ENCODE measurements at places on chromosomes 1 and 21. TPM values are rescaled to one million over a fixed set of nuclear protein-coding genes. Genes with fewer than 3 reads are reported as not detected.

- DNase-seq, result no peak
These were observed 2.2 kb upstream of the IL20 start for GRCh38 chr1:206863266-206863665.

DNA sequence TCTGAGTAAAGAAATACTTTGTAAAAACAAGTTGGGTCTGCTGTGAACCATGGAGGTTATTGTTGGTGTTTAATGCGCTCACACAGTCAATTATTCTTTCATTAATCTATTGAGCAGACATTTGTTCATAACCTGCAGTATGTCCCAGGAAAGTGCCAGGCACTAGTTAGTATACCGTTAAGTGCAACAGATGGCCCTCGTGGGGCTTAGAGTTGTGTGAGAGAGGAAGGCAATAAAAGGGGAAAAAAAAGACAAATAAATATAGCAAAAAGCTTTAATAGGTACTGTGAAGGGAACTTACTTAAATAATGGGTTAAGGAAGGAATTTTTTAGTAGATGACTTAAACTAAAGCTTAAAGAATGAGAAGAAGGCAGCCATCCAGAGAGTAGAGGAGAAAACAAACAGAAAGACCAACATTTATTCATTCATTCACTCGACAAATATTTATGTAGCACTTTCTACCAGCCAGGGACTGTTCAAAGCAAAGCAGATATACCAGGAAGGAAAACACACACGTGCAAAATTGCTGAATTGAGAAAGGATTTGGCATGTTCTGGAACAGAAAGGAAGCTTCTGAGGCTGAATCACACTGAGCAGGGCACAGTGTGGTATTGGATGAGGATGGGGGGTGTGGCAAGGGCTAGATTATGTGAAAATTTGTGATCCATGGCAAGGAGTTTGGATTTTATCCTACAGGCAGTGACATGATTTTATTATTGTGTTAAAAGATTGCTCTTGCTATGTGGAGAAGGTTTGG, 296.1 kb upstream of the SGIP1 start:
- DNase-seq, result no peak

DNA sequence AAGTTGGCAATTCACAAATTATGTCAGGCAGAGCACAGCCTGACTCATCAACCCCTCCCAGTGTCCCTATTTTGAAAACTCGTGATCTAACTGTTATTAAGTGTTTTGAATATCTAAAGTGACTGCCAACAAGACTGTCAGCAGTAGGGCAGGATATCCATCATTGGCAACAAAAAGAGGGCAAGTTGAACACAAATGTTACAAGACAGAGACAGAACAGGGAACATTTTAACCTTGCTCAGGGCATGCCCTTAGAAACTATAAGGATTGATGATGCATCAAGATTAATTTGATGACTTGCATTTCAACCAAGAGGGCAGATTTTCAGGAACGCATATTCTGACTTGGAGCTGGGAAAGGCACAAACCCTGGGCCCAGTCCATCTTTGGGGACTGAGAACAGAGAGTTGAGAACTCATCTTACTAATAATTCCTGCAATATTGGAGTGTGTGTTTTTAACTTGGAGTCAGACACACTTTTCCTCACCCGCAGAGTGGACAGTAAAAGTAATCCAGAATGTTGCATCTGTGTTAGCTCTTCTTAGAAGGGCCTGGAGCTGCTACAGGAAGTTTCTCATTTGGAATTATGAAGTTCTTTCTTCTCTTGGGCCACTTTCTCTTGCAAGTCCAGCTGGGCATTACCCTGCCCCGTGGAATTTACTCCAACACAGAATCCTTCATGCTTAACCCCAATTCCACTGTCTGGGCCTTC, 317.2 kb downstream of the LTN1 start:
- DNase-seq, result no peak

DNA sequence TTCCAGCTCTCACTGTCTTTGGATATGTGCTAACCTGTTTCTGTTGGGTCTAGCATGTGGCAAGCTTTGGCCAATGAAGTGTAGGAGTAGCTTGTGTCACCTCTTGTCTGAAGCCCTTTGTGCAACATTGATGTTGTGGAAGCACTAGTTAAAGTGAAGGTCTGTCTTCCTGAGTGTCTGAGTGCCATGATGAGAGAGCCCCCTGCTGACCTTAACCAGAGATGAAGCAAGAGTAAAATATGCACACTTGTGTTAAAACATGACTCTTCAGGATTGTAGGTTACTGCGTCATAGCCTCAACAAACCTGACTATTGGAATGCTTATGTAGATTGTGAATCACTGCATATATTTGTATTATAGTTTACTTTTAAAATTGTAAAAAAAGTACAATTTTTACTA, 103.7 kb downstream of the NCAM2 start:
- no peak for DNase-seq

- no peak for DNase-seq
These were observed 68.5 kb upstream of the CACYBP start for GRCh38 chr1:174931214-174931613.

GRCh38 chr1:41715441-41716095, 203.2 kb downstream of the HIVEP3 start:
- no peak for DNase-seq

GRCh38 chr1:89516055-89516454, 8.6 kb upstream of the LRRC8B start:
- no peak for DNase-seq

DNA sequence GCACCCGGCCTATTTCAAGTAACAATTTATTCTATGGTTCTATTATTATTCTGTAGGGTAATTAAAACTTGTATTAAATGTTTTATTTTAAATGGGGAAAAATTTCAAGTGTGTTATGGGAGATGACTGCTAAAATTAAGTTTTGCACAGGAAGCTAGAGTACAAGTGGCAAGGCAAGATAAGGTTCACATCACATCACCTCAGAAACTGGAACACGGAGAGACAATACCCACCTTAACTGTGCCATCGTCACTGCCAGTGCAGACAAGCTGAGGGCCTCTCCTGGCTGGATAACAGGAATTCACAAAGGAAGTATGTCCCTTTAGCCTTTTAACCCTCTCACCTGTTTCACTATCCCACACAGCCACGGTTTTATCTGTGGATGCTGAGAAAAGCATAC, 7.6 kb downstream of the SNRNP40 start:
- DNase-seq, result no peak

GRCh38 chr1:165129568-165130164, 226.8 kb downstream of the LMX1A start:
- peak; percentile 64 for DNase-seq

DNA sequence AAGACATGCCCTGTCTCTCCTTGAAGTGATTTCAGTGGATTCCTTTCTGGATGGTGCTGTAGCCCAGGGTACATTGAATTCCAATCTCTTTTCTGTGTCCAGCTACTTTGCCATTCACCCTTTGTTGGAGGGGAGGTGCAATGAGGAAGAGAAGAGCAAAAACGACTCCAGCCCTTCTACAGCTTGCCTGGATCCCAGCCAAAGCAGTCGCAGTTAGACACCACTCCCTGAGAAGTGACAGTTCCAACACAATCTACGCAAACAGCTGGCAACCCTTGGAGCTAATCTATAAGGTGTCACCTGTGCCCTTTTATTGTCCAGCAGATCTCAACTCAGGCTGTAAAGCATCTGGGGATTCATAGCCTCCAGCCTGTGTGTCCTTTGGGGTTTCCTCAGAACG, 4.6 kb downstream of the CD244 start:
- no peak for DNase-seq

DNA sequence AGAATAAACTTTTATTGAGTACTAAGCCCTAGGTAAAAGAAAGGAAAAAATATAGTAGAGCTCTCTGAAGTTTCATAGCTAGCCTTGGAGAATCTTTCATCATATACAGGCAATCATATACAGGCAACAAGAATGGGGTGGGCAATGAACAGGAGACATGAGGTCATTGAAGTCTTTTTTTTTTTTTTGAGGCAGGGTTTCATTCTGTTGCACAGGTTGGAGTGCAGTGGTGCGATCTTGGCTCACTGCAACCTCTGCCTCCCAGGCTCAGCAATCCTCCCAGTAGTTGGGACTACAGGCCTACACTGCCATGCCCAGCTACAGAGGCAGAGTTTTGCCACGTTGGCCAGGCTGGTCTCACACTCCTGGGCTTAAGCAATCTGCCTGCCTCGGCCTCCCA, 22.1 kb downstream of the RUSC1 start:
- no peak for DNase-seq

GRCh38 chr1:224173523-224173922, 9.5 kb upstream of the DEGS1 start:
- DNase-seq, result no peak

DNA sequence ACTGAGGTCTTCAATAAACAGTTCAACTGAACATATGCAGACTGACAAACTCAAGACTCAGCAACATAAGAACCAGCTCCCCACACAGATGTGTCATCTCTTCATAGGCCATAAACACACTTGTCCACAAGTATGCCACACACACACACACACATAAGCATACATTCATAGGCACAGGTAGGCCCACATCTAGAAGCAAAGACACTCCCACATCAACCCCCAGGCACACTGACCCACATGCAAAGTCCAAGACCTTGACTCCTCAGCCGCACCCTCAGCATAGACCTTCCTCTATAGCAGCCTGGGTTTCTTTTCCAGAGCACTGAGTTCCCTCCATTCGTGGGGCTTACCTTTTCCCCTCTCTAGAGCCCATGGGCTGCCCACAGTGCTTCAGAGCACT, 1.4 kb downstream of the LAD1 start:
- DNase-seq, result peak; percentile 11

DNA sequence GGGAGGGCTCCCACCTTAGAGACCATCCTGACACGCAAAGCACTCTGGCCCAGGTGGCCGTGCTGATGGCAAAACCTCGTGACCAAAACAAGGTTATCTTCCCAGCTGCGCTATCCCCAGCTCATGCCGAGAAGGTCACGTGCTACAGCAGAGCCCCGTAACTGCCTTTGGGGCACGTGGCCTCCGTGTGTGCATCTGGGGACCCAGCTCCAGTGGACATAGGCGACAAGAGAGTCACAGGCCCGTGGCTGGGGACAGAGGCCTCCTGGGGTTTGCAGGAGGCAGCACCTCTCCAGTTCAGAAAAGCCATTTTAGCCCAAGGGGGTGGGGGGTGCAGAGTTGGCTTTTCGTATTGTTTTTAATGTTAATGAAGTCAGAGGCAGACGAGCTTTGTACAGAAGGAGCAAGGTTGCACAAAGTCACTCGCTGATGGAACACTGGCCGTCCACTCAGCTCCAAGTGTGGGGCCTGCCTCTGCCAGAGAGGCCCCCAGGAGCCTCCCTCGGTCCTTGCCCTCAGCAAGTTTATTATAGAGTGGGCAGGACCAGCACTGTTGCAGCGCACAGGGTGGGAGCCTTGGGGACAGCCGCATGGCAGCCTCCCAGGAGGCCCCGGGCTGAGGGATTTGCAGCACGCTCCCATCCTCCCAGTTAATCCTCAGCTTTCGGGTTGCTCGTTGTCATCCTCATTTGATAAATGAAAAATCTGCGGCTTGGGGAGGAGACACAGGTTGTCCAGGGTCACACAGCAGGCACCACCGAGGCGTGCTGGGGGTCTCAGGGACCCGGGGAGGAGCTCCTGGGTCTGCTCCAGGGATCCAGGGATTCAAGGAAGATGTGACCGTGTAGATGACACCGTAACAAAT, 8.0 kb upstream of the PDE9A start:
- DNase-seq, result peak; percentile 30

GRCh38 chr1:156098784-156099183, 15.7 kb upstream of the LMNA start:
- no peak for DNase-seq

DNA sequence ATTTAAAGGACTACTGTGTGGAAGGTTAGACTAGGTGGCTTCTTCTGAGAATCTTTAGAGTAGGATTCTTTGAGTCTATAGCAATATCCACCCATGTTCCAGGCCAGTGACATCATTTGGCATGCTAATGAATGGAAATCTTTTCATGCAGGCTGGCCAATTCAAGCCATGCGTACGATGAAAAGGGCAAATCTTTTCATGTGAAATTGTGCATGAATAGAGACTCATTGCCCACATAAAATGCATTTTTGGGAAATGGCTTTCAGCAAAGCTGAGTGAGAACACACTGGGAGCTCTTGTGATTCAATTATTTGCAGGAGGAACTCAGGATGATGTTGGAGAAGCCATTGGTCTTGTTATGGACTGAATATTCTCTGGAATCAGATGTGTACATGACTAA, 324.9 kb upstream of the DAB1 start:
- DNase-seq, result no peak

- DNase-seq, result no peak
These were observed 38.7 kb downstream of the DHCR24 start for GRCh38 chr1:54848134-54848948.

DNA sequence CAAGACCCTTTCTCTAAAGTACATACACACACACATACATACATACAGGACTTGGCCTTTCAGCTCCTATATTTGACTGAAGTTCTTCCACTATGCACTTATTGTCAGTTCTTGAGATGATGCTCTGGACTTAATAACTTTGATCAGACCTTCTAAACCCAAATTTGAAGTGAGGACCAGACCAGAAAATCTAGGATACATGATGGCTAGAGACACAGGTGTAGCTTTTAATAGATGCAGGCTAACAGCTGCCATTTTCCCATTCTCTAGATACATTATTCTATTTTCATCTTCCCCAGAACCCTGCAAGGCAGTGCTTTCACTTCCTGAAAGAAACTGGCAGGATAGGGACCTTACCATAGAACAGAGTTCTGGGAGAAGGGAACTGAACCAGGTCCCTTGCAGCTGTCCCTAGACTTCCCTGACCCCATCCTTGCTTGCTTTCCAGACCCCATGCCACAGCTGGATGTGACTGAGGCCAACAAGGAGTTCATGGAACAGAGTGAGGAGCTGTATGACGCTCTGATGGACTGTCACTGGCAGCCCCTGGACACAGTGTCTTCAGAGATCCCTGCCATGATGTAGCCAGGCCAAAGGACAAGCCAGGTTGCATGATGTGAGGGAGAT, 14.9 kb upstream of the RAB42 start:
- DNase-seq, result no peak

DNA sequence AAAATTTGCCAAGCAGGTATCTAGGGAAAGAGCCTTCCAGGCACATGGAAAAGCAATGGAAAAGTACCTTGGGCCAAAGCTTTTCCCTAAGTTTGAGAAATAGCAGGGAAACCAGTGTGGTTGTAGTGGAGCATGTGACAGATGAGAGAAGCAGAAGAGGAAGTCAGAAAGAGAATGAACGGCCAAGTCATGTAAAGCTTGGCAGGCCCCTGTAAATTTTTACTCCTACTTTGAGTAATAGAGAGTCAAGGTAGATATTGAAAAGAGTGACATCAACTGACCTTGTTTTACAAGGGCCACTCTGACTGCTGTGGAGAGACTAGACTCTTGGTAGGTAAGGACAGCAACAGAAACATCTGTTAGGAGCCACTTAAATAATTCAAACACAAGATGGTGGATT, 180.9 kb upstream of the PRMT6 start:
- no peak for DNase-seq

GRCh38 chr1:228944296-228944695, 209.0 kb downstream of the RHOU start:
- no peak for DNase-seq

The ODR4 gene
- total RNA-seq, result 10.2 TPM

The TFF2 gene
- not detected for total RNA-seq

The CDK18 gene
- total RNA-seq, result 172 TPM

The LCE1D gene
- total RNA-seq, result not detected

The APCS gene
- total RNA-seq, result 0.32 TPM

The OR2T2 gene
- not detected for total RNA-seq

The PAQR6 gene
- 0.51 TPM for total RNA-seq
